Left colon (tissue), 2 donors: ENCODE measurements at places on chromosomes 16 and 17. TPM values are rescaled to one million over a fixed set of nuclear protein-coding genes. Genes with fewer than 3 reads are reported as not detected.

Gene STX1B
- 0.75 TPM for total RNA-seq

Gene MEIOB
- total RNA-seq: not detected

Gene EPN3
- total RNA-seq: 58.5 TPM

DNA sequence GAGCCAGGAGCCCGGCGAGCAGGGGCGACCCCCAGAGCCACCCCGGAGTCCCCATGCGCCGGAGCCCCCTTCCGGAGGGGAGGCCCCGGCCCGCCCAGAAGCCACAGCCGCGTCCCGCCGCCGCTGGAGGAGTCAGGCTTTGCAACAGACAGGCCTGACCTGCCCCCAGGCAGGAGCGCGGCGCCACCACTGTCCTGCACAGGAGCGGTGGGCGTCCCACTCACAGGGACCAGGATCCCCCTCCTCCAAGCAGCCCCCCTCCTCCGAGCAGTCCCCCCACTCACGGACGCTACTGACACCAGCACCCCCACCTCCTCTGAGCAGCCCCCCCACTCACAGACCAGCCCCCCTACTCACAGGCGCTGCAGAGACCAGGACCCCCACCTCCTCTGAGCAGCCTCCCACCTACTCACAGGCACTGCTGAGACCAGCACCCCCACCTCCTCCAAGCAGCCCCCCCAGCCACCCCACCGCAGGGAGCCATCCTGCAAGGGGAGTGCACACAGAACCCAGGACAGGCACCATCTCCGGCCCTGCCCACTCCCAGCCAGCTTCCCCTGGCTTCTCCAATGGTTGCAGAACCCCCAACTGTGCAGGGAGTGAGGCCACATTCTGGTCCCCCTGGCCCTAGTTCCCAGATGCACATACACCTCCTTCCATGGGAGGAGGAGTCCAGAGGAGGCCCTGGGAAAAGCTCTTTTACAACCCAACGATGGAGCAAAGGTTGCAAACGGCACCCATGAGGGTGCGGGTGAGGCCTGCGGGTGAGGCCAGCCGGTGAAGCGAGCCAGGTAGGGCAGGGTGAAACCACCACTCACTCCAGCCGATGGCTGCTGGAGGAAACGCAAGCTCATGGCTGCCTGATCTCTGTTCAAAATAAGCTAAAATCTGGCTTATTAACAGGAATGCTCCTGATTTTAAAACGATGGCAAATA is 69.9 kb downstream of the ABR start:
- peak; percentile 83 for DNase-seq

DNA sequence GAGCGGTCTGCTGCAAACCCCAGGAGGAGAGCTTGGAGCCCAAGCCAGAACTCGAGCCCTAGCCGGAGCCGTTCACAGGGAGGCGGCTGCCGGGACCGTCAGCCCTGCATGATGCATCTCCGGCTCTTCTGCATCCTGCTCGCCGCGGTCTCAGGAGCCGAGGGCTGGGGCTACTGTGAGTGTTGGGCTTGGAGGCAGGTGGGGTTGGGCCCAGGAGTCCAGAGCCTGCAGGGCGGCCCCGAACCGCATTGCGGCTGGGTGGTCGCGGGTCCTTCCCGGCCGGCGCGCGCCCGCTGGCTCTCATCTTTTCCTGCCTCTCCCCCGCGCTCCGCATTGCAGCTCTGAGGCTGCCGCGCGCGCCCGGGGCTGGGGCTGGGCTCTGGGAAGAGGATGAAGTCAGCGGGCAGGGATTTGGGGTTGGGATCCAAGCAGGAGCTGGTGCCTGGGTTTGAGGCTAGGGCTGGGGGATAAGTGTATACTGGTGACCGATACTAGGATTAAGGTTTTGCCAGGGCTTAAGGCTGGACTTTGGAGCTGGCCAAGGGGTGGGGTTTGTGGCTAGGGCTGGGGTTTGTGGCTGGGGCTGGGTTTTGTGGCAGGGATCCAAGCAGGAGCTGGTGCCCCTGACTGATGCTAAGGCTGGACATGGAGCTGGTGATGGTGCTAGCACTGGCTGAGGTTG is 532 bp downstream of the CNTNAP1 start:
- peak; percentile 71 for DNase-seq

DNA sequence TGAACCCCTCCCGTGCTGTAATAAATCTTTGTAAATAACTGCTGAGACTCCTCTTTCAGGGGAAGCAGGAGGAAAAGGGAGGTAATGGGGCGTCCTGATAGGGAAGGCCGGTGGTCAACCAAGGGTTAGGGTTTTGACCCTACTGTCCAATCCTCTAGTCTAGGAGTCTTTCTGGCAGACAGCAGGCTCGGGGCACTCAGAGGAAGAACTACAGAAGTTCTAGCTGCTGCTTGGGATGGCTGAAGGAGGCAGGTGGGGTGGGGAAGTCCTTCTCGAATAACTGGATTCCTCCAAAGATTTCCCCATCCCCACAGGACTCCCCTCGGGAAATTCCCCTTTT is 387 bp upstream of the STARD3 start:
- no peak for DNase-seq

DNA sequence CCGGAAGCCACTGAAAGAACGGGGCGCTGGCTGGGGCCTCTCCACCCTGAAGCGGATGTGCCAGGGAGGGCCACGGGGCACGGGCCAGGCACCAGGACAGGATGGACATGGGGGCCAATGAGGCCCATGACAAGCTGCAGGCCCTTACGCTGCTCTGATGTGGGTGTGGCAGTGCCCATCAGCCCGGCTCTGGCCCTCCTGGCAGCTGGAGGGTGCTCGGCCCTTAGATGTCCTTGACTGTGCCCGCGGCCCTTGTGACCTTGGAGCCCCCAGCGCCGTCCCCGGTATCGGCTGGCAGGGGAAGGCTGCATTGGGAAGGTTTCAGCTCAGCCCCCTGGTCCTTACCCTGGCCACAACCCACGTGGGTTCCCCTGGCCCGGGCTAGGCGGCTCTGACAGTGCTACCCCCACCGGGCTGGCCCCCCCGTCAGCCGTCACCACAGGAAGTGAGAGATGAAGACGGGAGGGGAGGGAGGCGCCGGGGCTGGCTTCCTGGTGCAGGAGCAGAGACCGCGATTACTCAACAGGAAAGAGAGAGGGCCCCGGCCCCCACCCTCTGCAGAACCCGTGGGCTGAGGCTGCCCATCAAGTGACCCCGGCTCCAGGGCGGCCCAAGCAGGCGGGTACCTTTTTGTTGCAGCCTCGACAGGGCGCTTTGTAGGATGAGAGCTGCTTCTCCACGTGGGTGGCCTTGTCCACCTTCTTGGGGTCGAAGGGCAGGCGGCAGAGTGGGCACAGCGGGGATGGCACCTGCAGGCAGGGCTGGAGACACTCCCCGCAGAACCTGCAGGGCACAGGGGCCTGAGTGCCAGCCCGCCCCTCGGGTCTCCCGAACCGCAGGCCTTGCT is 5.3 kb downstream of the RNF166 start:
- DNase-seq: peak; percentile 90

DNA sequence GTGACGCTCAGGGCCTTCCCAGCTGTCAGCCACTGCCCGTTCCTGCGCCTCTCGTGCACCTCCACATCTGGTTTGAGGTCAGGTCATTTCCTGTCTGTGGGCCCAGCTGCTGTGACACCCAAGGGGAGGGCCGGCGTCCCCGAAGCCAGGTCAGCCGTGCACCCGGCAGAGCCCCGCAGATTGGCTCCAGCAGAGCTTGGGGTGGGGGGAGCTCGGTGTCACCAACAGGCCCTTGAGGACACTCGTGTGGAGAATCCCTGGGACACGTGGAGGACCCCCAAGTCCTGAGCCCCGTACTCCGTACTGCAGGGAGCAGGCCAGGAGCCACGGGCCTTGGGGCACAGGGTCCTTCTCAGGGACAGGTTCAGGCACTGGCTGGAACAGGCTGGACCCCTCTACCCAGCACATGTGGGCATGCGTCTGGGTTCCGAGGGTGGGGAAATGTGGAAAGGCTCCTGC is 4.8 kb downstream of the SPATA2L start:
- no peak for DNase-seq

DNA sequence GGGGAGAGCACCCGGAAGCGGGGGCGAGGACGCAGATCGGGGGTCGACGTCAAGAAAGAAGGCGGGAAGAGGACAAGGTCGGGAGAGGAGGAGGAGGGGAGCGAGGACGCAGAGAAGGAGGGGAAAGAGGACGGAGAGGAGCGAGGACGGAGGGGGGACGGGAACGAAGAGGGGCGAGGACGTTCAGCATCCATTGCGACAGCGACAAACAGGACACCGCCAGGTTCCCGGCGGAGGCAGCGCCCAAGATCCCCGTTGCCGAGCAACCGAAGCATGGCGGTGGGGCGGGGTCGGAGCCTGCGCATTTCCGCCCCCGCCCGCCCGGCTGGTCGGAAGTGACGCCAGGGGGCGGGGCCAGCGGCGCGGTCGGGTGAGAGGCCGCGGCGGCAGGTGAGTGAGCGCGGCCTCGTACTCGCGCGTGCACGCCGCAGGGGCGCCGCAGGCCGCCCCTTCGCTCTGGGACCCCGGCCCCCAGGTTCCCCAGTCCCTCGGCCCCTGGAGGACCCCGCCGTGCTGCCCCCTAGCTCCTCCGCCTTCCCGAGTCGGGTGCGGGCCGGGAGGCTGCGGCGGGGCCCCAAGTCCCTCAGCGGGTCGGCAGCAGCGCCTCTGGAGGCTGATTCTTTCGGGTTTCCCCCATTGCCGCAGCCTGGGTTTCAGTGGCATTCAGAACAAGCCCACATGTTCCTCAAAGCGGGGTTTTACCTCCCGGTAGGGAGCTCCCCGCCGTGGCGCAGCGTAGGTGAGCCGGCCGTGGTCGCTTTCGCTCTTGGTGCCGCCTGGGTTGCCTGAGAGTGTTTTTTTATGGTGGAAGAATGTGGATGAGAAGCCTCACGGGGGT is at the start of gene FAM234A:
TSS of gene FAM234A (plus strand) at position 354 of the 838 bp plus-strand sequence. CDS start 19,593 bp downstream, outside the sequence.
- DNase-seq: peak; percentile 93

DNA sequence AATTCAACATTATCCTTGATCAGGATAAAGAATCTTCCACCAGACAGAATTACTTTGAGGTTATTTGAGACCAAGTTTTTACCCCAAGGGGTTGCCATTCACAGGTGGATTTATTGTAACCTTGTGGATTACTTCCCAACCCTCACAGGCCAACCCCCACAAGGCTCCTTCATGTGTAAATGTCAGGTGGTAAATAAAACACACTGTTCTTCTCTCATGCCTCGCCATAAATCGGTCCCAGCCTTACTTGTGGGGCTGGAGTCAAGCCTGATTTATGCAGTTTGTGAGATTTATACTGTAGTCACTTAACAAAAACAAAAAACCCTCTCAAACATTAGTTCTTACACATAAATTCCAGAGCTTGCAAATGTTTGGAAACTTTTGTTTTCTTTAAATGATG is 98.6 kb upstream of the IRX3 start:
- DNase-seq: no peak

DNA sequence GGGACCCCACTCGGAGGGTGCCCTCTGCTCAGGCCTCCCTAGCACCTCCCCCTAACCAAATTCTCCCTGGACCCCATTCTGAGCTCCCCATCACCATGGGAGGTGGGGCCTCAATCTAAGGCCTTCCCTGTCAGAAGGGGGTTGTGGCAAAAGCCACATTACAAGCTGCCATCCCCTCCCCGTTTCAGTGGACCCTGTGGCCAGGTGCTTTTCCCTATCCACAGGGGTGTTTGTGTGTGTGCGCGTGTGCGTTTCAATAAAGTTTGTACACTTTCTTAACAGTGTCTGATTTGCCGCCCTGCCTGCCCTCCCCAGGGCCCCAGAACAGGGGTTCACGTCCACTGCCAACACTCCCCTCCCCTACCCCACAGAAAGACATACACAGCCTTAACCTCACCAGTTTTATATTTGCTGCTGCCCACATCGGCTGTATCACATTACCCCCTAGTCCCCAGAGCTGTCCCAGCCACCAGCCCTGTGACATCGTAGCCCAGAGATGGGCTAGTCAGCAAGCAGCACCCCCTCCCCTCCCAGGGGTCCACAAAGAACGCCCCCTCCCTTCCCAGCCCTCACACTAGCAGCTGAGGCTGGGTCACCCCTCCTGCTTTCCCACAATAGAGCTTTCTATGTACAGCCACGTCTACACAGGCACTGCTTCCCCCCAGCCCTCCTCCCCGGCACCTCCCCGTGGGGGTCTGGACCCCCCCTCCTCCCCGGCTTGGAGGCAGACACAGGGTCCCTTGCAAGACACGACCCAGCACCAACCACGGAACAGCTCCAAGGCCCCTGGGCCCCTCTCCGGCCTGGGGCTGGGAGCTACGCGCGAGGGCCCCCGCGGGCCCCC is 7.9 kb downstream of the GRN start:
- no peak for DNase-seq

DNA sequence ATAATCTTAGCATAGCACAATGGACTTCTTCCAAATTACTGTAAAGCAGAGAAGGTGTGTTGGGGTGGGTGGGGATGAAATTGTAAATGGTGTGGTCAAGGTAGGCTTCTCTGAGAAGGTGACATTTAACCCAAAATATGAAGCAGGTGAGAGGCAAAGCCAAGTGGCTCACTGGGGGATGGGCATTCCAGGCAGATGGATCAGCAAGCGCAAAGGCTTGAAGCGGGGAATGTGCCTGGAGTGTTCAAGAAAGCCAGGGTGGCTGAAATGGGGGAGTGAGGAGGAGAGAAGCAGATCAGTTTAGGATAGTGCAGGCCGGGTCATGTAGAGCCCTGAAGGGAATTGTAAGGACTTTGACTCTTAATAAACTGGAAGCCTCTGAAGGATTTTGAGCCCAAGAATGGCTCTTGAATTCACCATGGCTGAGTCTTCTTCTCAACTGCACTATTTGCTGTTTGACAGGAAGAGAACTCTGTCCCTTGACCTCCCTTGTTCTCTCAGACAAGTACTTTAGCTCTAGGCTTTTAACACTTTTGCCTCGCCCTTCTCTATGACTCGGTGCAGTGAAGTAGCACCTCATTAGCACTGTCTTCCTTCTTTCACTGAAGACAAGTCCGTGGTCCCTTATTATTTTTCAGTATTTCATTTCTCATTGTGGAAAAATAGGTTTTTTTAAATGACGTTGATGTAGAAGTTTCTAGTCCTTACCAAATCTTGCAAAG is 14.7 kb downstream of the CACNG3 start:
- no peak for DNase-seq

DNA sequence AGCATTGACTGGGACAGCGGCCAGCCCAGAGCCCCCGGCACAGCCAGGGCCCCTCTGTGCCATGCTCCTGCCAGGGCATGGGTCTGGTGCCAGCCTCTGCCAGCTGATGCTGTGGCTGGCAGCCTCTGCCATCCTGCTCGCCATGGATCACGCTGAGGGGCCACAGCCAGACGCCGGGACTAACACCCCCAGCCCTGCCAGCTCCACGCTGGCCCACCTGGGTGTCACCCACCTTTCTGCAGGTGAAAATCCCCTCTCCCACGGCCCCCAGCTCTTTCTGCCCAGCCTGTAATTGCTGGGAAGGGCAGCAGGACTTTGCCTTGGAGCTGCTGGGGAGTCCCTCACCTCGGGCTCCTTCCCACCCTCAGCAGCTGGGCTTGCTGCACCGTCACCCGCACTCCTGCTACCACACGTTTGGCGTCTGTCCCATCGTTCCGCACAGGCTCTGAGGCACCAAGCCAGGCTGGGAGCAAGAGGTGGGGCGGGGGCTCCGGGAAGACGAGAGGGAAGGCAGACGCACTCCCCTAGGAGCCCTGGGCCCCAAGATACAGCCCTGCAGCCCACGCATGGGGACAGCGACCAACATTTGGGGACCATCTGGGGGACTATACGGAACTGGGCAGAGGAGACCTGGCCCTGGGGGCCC is 42.0 kb upstream of the ACSF3 start:
- DNase-seq: no peak

GRCh38 chr17:76251478-76252039 is 11.3 kb upstream of the RNF157 start:
- no peak for DNase-seq

GRCh38 chr17:42653179-42654124 is 5.6 kb upstream of the TUBG2 start:
- no peak for DNase-seq
